ENCODE measurements at places on chromosomes 4 and X. TPM values are rescaled to one million over a fixed set of nuclear protein-coding genes. Genes with fewer than 3 reads are reported as not detected.

GAGE12H gene
- total RNA-seq: not detected

FHDC1 gene
- total RNA-seq: under 0.01 TPM

YIPF6 gene
- total RNA-seq: 17.5 TPM

NKX3-2 gene
- total RNA-seq: not detected

BST1 gene
- total RNA-seq: 13.3 TPM

C4orf50 gene
- not detected for total RNA-seq

Data from endothelial cell of coronary artery (primary cell).